ENCODE measurements at places on chromosomes 5 and 9. TPM values are rescaled to one million over a fixed set of nuclear protein-coding genes. Genes with fewer than 3 reads are reported as not detected.

ADAMTSL1 gene
- polyA plus RNA-seq, result 19.3 TPM

TSSK1B gene
- 0.06 TPM for polyA plus RNA-seq

HMMR gene
- 16.1 TPM for polyA plus RNA-seq

WNT8A gene
- not detected for polyA plus RNA-seq

DMRT3 gene
- polyA plus RNA-seq, result not detected

DNA sequence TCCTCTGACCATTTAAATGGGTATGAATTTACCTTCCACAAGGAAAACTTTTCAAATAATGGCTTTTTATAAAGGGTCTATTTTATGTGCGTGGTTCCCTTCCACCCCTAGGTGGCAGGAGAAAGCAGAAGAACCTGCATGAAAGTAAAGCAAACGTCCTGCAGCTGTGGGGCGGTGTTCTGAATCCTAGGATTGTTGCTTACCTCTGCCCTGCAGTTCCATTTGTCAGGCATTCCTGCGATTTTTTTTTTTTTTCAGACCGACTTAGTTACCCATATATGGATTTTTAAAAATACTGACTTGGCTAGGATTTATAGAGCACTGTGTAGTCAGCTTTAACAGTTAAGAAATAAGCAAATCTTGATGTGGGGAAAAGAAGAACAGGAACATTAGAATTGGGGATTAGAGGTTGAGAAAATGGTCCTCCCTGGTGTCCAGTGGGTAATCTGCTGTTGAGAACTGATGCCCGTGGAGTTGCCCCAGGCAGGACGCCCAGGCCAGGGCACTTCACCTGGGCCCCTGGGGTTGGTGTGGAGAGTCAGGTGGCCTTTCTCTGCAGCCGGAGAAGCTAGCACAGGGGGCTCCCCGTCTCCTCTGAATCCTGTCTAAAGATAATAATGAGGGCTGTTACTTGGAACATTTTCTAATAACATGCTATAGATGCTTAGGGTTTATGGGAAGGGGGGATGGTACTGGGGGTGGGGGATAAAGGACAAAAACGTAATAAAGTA, 30.4 kb upstream of the LTC4S start:
- DNase-seq, result peak; percentile 23
- peaks cover 99% of the 10 kb centered on the region for H3K4me1 ChIP-seq
- H3K4me3 ChIP-seq, result no peak overlapping the region
- peak overlapping the region; percentile 55 for H3K27ac ChIP-seq

DNA sequence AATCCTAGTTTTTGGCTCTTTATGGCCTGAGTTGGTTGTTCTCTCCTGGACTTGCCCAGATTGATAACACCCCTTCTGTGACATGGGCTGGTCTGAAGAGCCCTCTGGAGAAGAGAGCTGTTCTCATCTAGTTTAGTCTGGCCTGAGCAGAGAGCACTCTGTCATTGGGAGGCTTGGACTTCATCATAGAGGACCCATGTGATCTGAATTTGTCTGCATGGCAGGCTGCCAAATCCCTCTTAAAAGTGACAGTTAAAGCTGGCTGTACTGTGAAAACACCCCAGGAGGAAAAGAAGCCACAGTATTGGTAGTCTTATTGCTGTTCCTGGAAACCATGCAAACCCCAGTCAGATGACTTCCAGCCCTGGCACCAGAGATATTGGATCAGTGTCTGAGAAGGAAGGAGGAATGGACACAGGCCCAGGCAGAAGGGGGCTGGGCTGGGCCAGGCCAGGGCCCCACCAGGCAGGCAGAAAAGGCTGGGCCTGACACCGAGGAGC, 3.7 kb upstream of the WDR31 start:
- H3K4me1 ChIP-seq, result peaks cover 18% of the 10 kb centered on the region
- no peak overlapping the region for H3K4me3 ChIP-seq
- DNase-seq, result no peak
- H3K27ac ChIP-seq, result peak overlapping the region; percentile 40

DNA sequence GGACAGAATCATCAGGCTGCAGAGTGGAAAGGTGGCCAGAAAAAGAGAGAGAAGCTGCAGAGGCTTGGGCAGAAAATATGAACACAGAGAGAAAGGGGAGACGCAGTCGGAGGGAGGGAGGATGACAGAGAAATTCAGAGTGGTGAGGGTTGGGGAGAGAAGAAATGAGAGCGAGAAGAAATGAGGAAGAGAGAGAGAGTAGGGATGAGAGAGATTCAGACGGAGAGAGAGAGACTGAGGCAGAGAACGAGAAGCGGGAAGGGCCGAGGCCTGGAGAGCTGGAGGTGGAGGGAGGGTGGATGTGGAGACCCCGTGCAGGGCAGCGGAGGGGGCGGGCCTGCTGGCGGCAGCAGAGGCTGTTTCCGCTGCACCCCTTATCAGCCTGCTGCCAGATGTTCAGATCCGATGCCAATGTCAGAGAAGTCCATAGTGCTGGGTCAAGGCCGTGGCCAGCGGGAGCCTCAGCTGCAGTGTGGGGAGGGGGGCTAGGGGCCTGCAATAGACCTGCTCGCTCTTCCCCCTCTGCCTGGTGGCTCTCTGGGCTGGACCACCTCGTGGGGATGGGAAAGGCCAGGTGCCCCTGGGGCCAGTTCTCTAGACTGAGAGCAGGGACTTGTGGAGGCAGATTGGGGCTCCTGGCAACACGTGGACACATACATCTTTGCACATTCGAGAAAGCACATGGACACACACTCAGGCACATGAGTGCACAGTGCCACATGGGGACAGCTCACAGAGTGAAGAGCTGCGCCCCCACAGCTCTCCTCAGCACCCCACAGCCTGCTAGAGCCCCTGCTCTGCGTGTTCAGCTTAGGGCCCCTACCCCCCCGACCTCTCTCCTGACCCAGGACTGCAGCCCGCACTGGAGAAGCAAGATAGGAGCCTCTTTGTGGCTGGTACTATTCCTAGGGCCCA, 4.9 kb upstream of the NR5A1 start:
- no peak overlapping the region for H3K27ac ChIP-seq
- H3K4me3 ChIP-seq, result no peak overlapping the region
- DNase-seq, result peak; percentile 14
- no peaks in the 10 kb centered on the region for H3K4me1 ChIP-seq
- no peaks in the 10 kb centered on the region for H3K27me3 ChIP-seq
- no peaks in the 10 kb centered on the region for H3K36me3 ChIP-seq

GRCh38 chr9:23254404-23255184, 571.4 kb downstream of the ELAVL2 start:
- no peaks in the 10 kb centered on the region for H3K36me3 ChIP-seq
- H3K27ac ChIP-seq, result no peak overlapping the region
- H3K4me1 ChIP-seq, result no peaks in the 10 kb centered on the region
- H3K4me3 ChIP-seq, result no peak overlapping the region

DNA sequence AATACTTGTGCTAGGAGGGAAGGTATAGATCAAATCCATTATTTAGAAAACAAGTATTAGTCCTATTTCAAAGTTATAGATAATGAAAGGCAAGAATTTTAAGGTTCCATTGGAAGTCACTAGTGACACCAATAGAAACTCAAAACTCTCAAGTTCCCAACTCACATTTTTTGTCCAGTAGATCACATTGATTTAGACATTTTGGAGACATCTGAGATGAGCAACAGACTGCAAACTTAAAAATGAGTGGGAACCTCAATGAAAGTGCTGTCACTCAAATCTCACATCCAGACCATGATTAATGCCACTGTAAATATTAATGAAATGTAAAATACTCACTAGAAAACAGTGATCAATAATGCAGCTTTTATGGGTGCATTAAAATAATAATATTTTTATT, 405.0 kb downstream of the ENC1 start:
- no peaks in the 10 kb centered on the region for H3K36me3 ChIP-seq
- no peaks in the 10 kb centered on the region for H3K27me3 ChIP-seq
- no peaks in the 10 kb centered on the region for H3K4me1 ChIP-seq
- H3K4me3 ChIP-seq, result no peak overlapping the region
- no peak for DNase-seq

DNA sequence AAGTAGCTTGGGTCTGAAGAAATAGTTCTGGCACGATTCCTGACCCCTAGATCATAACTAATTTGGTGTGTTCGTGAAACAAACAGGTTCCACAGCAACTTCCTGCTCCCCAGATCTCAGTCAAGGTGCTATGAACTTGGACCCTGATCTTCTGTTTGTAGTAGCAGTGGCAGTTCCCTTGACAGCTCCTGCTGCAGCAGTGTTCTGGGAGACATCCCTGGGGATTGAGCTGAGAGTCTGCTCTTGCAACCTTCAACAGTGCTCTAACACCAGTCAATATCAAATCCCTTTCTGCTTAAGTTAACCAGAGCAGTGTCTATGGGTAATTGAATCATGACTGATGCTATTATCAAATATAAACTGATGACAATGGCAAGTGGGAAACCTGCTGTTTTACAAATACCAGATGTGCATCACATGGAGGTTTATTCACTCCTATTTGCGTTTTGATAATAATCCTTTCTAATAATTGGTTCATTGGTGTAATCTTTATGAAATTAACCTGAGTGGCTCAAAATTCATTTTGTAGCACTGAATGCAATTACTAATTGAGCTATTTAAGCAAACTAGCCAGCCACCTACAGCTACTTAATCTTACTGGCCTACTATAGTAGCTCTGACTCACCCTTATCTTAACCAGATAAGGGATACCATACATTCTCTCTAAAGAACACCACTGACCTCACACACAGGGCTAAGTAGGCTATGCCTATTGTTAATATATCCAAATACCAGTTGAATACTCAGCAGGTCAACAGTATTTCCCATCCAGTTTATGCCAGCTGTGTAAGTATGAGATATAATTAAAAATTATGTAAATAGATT, 21.9 kb downstream of the KDM4C start:
- no peak overlapping the region for H3K4me3 ChIP-seq
- H3K36me3 ChIP-seq, result no peaks in the 10 kb centered on the region
- DNase-seq, result no peak
- no peaks in the 10 kb centered on the region for H3K27me3 ChIP-seq
- peaks cover 18% of the 10 kb centered on the region for H3K4me1 ChIP-seq
- no peak overlapping the region for H3K27ac ChIP-seq
